ENCODE measurements at places on chromosomes 1 and 21.
A peak's percentile ranks its signal among the peaks of the same experiment; 100 is the strongest.

DNA sequence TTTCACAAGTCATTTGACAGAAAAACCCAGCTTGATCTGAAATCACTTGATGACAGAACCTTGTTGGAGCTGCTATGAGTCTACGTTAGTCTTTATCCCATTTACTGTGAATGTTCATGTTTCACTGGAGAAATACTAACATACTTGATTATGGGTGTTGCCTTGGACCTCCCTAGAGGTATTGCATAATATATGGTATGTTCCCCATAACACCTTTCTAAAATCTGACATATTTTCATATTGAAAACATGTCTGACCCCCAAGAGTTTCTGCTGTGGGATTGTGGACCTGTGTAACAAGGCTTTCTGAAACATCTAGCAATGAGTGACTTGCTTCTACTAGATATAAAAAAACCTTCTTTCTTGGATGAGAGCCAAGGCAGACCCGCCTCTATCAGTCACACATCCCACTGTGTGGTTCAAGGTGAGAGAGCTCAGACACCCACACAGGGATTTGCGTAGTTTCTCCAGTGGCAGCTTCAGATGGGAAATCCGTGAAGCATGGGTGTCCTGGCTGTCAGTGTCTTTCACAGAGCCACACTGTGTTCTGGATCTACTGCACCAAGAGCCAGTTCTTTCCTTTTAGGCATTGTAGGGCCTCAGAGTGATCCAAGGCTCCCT lies 4.6 kb downstream of the NENF start:
- no peak for DNase-seq

GRCh38 chr21:45166931-45167330 lies 92.6 kb downstream of the ADARB1 start:
- no peak for DNase-seq

- no peak for DNase-seq
Observed at GRCh38 chr1:20571427-20571826, 17.5 kb upstream of the CDA start.

GRCh38 chr1:67312615-67313014 lies 4.9 kb downstream of the IL12RB2 start:
- no peak for DNase-seq

DNA sequence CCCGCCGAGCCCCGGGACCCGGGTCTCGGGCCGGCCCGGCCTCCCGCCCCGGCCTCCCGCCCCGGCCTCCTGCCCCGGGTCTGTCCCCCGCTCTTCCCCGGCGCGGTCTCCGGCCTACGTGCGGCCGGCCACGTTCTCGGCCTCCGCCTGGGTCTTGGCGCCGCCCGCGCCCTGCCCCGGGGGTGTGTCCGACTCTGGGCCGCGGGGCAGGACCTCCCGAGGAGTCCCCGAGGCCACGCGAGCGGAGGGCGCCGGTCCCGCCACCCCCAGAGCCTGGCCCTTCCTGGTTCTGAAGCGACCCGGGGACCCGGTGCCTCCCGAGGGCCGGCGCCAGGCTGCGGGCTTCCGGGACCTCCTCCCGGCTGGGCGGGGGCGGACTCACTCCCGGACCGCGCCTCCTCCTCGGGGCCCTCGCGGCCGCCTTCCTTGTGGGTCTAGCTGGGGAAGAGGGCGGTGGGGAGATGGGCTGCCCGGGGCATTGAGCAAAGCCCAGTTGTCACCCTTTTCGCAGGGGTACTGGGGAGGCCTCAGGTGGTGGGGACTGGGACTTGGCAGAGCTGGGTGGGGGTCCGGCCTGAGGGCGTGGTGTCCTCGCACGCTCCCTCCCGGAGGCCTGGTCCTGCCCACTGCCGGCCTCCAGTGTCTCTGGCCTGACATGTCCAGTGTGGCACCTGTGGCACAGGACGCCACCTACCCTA lies 558 bp downstream of the PFKL start:
- DNase-seq = peak; percentile 47

DNA sequence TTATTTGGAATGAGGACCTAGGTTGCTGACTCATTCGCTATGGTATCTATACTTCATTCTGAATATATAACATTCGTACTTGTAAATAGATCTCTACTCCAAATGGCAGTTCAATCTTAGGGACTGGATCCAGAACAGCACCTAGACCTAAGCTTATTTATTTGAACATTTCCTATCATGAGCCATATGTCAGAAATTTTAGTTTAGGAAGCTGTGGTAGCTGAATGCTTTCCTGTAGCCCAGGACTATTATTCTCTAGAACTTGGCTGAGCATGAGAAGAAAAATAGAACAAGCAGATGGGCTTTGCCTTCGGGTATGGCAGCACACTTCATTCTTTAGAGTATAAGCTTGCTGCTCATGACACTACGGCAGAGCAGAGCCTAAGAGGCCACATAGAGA lies 1114.4 kb upstream of the B3GALT2 start:
- no peak for DNase-seq

DNA sequence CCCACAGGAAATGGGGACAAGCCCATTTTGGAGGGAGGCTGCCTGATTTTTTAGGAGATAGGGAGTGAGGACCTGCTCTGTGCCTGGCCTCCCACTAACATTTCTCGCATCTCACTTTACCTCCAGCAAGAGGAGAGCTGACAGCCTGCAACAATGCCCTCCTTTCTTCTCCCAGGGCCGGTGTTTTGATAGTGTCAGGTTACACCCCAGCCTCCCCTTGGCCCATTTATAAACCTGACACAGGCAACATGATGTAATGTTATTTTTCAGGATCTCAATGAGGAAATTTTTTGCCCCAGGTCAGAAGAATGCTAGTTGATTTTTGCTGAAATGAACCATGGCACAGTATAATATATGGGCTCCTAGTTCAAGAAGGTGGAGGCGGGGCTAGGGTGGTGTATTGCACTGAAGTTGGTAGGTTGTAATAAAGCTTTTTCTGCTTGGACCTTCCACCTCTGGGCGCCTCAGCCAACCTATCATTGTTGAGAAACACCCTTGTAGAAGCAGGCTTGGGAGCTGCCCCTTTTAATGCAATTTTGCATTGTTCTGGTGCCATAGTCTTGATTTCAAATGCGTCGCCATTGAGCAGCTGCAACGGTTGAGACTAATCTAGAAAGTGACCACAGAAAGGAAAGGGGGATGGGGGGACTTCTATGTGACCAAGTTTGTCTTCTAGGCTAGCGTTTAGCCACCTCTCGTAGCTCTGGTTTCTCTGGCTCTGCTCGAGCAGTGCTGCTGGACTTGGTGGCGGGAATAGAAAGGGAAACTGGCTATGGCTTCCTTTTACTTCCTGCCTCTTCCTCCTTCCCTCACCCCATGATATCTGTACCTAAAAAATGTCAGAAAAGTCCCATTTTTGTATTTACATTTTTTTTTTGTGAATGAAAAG lies 53.0 kb downstream of the PBX1 start:
- DNase-seq = peak; percentile 90

DNA sequence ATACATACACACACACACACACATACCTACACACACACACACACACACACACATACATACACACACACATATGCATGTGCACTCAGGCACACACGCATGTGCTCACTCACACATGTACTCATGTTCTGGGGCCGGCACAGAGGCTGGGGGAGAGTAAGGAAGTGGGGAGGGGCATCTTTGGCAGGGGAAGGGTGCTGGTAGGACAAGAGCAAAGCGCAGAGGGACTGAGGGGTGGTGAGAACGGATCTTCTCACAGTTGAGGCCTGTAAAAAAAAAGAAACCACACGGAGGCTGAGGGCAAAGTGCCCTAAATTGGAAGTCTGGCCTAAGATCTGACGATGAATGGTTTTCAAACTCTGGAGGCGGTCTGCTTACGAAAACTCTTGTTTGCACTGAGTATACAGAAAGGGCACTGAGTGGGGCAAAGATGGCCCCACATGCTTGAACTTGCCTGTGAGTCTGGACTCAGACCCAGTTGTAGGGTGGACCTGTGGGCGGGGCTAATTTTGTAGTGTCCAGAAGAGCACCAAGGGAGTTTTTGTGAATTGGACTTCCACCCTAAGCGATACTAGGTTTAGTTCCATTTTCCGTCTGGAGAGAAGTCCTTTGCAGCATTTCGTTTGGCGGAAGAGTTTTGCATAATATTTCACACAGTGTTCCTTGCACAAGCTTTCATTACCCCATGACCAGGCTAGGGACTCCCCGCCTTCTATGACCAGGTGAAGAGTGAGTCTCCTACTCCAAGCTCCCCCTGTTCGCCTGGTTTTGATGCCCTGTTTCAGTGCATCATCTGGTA lies 79.3 kb upstream of the LYST start:
- no peak for DNase-seq

DNA sequence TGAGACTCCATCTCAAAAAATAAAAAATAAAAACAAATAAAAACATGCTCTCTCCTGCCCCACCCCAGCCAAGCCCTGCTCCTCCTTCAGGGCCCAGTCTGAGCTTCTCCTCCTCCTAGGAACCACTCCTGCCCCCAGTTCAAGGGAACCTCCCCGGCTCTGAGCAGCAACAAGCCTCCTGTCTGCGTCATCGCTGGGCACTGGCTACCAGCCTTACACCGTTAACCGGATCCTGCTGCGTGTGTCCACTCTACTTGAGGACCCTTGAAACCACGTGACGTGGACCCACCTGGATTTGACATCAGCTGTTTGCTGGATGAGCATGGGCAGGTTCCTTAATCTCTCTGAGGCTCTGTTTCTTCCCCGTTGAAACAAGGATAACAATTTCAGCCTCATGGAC lies 1.6 kb upstream of the TAS1R2 start:
- DNase-seq = no peak

- DNase-seq = no peak
Observed at GRCh38 chr1:42888013-42888633, 41.7 kb downstream of the ZNF691 start.

GRCh38 chr1:15352128-15352957 lies 57.3 kb upstream of the EFHD2 start:
- peak; percentile 87 for DNase-seq

GRCh38 chr1:223144431-223144830 lies 1.4 kb upstream of the TLR5 start:
- no peak for DNase-seq

- DNase-seq = no peak
Observed at GRCh38 chr1:66605419-66605997, 71.6 kb downstream of the SGIP1 start.

DNA sequence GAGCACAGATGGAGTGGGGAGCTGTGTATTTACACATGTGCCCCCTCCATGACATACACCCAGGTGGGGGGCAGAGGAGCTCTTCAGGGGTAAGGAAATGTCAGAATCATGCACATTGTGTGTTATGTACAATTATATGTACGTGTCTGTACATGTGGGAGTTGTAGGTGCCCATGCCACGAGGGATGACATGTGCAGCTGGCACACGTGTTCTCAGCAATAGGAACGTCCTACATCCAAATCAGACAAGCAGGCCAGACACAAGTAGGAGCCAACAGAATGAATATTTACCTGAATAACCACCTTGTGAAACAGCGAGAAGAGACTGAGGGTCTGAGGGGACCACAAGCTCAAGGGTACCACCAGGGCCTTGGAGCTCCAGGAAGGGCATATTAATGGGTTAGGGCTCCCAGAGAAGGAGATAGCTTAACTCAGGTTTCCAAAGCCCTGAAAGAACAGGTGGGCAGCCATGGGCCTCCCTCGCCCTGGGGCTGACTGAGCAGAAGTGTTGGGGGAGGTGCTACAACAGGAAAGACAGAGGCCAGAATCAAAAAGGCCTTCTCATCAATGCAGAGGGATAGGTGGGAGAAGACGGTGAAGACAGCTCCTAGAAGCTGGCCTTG lies 3.2 kb downstream of the COL16A1 start:
- no peak for DNase-seq

DNA sequence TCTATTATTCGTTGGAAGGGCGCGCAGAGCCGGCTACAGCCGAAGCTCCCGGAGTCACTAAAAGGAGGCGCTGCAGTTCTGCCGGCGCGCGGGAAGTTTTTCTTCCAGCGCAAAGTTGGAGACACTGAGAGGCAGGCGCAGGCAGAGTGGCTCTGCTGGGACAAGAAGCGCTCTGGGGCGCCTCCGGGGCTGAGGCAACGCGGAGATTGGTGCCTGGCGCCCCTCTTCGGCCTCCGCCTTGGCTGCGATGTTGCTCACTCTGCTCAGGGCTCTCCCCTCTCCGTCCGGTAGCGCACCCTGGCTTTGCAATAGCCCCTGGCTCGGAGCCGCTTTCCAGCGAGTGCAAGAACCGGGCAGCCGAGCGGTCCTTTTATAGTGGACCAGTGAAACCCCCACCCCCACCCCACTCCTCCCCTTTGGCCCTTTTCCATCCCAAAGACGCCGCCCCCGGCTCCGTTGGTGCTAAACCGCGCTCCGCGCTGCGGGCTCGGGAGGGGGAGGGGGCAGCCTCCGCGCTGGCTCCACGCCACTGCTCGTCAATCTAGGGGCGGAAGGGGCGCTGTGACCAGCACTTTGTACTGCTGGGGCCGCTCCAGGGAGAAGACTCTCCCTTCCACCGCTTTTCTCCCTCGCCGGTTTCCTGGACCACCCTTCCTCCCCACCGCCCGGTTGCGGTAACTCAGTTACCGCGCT lies at the start of gene ADAMTS1:
TSS of gene ADAMTS1 (minus strand) at position 344 of the 693 bp plus-strand sequence. CDS start 455 bp downstream, outside the sequence.
- no peak for DNase-seq

DNA sequence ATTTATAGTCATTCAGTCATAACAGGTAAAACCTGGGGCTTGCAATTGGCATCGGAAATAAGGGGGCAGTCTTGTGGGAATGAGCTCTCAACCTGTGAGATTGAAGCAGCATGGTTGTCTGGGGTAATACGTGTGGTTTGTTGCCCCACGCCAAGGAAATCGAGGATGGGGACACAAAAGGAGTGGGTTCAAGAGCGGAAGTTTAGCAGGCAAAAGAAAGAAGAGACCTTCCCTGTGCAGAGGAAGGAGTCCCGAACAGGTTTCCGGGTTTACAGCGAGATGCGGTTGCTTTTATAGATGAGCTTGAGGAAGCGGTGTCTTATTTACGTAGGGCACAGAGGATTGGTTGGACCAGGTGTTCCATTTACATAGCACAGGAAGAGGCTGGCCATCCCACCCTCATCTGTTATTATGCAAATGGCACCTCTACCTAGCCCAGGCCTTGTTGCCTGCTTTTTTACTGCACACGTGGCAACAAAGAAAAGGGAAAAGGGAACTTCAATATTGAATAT lies 37.3 kb downstream of the IFNAR1 start:
- DNase-seq = no peak

- DNase-seq = no peak
Observed at GRCh38 chr1:58855274-58856165, 71.7 kb upstream of the JUN start.

GRCh38 chr1:178417858-178418257 lies 78.9 kb downstream of the CLEC20A start:
- DNase-seq = peak; percentile 76

DNA sequence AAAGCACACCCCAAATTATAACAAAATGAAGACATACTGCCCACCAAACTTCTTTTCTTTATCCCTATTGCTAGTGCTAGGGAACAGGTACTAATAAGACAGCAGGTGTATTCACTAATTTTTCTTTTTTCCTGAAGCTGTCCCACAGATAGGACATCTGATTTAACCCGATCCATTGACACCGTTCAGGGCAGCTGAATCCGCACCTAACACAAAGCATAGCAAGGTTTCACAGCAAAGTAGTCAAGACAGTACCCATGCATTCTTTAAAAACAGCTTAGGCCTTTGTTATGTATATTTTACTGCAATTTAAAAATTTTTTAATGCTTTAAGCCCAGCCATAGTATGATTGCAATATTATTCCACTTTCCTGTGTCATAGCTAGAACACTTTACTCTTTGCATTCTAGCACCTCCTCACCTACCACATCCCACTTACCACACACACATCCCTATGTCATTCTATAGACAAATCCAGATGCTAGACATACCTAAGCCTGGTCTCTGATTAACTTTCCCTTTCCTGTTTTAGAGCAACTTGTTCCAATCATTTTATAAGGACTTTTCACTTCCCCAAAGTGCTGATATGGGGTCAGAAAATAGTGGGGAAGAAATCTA lies 40.4 kb downstream of the GATAD2B start:
- DNase-seq = no peak

- no peak for DNase-seq
Observed at GRCh38 chr1:15371610-15372545, 37.8 kb upstream of the EFHD2 start.

All from HT-29 (cell line).